ENCODE measurements at places on chromosomes 4 and X.

- DNase-seq: no peak
Observed at GRCh38 chr4:127772769-127773671, 9.1 kb upstream of the HSPA4L start.

GRCh38 chr4:21198683-21199082 is 498.4 kb downstream of the PACRGL start:
- no peak for DNase-seq

DNA sequence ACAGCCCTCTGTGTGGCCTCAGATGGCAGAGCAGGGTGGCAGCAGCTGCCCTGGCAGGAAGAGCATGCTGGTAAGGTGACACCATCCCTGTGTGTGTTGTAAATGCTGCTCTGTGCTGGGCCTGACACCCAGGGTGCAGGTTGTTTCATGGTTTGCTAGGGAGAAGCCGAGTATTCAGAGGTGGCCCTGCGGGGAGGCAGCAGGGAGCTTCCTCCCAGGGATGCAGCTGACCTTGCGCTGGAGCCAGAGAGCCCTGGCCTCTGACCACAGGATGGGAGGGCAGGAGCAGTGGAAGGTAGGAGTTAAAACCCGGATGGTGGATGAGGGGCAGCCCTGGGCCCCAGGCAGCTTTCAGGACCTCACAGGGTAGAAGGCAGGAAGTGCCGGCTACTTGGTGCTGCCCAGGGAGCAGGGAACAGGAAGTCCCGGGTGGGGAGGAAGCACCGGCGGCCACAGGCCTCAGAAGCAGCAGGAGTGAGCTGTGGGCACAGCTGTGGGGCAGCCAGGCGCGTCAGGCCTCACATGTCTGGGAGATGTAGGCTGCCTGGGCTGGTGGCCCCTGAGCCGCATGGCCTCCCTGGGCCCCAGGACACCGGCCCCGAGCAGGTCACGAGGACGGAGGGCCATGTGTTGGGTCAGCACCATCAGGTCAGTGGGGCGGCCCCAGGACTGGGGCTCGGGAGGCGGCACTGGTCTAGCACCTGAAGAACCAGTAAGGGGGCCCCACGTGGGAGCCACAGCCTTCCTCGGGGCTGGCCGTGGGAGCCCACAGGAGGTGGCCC is 19.1 kb downstream of the SH3BP2 start:
- no peak for DNase-seq

DNA sequence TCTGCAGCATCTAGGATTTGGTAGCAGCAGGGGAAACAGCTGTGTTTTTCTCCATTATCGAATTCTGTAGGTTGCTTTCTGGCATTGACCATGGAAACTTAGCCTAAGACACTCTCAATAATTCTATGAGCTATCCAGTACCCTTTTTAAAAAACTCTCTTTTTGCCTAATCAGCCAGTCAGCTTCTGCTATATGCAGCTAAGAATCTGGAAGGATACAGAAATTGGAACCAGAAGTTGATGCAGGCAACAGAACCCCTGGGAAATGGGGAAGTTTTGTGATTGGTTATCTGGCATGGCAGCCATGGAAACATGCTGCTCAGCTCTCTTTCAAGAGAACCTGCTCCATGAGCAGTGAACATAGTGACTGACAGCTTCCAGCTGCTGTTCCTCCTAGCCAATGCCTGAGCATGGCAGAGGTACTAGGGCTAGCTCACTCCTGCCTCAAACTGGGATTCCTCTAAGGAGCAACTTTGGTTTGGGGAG is 417.6 kb upstream of the MAOA start:
- no peak for DNase-seq

All from GM04504 (cell line).